SJSA1 (cell line): ENCODE measurements at places on chromosomes 7 and 10.

DNA sequence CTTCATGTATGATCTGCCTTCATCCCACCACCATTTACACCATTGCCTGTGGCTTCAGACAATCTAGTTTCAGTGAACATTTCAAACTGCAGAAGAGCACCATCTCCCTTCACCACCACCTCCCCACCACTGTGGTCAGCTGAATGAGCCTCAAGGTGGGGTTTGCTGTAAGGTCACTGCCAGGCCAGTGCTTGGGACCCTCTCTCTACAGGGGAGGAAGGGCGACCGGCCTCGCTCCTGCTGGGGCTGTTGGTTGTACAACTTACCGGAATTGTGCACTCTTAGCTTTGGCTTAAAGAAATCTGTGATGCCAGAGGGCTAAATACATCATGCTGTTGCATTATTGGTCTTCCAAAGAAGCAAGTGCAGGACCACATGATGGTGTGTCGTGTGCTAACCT is 26.6 kb downstream of the PFKP start:
- peak overlapping the region; percentile 97 for H3K27ac ChIP-seq
- DNase-seq, result no peak
- no peak overlapping the region for H3K4me3 ChIP-seq
- peaks cover 77% of the 10 kb centered on the region for H3K4me1 ChIP-seq

GRCh38 chr10:49220031-49220430 is 31.8 kb upstream of the TMEM273 start:
- no peak overlapping the region for H3K4me3 ChIP-seq
- 0 out of 2 replicates have a peak, but pooled peaks cover 3% of the 10 kb centered on the region for H3K4me1 ChIP-seq
- no peak overlapping the region for H3K27ac ChIP-seq
- no peaks in the 10 kb centered on the region for H3K36me3 ChIP-seq

GRCh38 chr7:42345478-42346299 is 108.7 kb upstream of the GLI3 start:
- H3K36me3 ChIP-seq, result no peaks in the 10 kb centered on the region
- H3K4me3 ChIP-seq, result no peak overlapping the region
- DNase-seq, result no peak
- H3K27me3 ChIP-seq, result no peaks in the 10 kb centered on the region
- no peaks in the 10 kb centered on the region for H3K4me1 ChIP-seq

DNA sequence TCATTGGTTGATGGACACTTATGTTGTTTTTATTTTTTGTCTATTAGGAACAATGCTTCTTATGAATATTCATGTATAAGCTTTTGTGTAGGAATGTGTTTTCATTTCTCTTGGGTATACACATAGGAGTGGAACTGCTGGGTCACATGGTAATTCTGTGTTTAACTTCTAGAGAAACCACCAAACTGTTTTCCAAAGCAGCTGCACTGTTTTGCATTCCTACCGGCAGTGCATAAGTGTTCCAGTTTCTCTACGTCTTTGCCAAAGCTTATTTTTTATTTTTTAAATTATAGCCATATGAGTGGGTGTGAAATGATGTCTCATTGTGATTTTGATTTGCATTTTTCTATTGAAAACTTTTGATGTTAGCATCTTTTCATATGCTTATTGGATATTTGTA is 51.3 kb downstream of the ADK start:
- no peak for DNase-seq
- no peak overlapping the region for H3K4me3 ChIP-seq
- H3K4me1 ChIP-seq, result no peaks in the 10 kb centered on the region
- H3K27ac ChIP-seq, result no peak overlapping the region
- no peaks in the 10 kb centered on the region for H3K27me3 ChIP-seq

DNA sequence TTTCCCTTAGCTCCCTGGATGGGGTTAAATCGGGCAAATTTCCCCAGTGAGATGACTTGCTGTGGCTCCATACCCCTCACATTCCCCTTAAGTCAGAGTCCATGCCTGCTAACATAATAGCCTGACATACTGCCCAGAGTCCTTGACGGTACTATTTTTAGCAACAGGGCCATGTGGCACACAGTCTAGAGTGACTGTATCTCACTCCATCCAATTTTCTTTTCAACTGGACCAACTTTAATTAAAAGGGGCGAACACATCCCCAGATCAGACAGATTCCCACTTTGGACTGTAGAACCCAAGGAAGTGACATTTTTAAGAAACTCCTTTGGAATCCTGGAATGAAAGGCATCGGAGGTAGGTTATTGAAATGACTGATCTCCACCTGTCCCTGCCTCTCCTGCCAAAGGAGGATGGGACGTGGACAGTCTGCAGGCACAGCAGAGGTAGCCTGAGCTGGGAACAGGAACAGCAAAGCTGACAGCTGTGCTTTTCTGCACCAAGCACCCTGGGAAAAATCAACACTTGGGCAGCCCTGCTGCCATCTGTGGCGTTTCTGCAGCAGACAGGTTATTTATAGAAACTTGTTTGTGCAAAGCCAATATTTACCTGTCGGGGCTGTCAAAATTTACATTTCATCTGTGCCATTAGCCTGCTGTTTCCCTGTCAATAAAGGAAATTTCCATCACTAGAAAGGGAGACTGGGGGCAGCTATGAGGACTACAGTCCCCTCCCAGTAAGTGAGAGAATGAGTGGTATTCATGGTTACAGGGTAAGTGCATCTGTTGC is 221.5 kb upstream of the AOAH start:
- H3K27ac ChIP-seq, result no peak overlapping the region
- H3K4me1 ChIP-seq, result no peaks in the 10 kb centered on the region
- no peaks in the 10 kb centered on the region for H3K36me3 ChIP-seq
- H3K27me3 ChIP-seq, result no peaks in the 10 kb centered on the region
- no peak overlapping the region for H3K4me3 ChIP-seq

DNA sequence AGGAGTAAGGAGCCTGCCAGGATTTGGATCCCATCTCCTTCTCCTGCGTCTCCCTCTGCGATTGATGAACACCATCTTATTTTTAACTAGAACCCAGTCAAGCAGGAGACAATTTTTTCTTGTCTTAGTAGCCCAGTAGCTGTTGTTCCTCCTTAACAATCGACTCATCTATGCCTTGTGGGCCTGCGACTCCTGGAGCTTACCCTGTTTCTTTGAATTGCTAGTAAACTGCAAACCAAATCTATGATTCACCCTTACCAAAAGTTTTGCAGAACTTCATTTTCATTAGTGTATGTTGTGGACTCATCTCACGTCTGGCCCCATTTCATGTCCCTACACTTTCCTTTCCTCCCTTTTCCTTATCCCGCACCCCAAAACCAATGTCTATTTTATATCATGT is 37.7 kb downstream of the TRIL start:
- DNase-seq, result no peak
- H3K4me3 ChIP-seq, result no peak overlapping the region
- 0 out of 2 replicates have a peak, but pooled peaks cover 8% of the 10 kb centered on the region for H3K27me3 ChIP-seq
- no peak overlapping the region for H3K27ac ChIP-seq
- H3K36me3 ChIP-seq, result no peaks in the 10 kb centered on the region
- no peaks in the 10 kb centered on the region for H3K4me1 ChIP-seq

GRCh38 chr7:113804475-113805095 is 114.2 kb downstream of the PPP1R3A start:
- no peak overlapping the region for H3K4me3 ChIP-seq
- H3K36me3 ChIP-seq, result no peaks in the 10 kb centered on the region

DNA sequence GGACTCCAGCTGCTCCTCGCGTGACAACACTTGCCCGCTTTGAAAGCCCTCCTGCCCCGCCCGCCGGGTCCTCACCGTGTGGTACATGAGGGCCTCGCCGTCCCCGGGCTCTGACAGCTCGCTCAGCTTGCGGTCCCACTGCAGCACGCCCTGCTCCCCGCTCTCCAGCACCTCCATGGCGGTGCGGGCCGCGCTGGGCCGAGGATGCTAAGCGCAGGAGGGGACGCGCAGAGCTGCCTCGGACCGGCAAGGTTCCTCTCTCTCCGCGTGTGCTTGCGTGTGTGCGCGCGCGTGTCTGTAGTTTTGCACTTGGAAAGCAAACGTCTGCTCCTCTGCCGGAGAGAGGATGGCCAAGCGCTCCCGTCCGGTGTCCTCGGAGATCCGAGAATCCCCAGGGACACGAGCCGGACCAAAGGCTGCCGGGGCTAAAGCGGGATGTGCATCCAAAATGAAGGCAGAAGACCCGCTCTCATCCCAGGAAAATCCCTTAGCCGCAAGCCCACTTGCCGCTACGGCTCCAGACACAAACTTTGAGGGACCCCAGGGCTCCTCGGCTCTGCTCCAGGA is at the start of gene CREB3L2:
Gene CREB3L2 (minus strand): TSS at position 558 of the 567 bp plus-strand sequence. CDS start 381 bp downstream, at position 177.
- no peak for DNase-seq
- H3K4me1 ChIP-seq, result peaks cover 27% of the 10 kb centered on the region
- H3K27ac ChIP-seq, result peak within 1 kb of the TSS; percentile 69
- peaks cover 22% of the 10 kb centered on the region for H3K36me3 ChIP-seq
- peak within 1 kb of the TSS; percentile 66 for H3K4me3 ChIP-seq

DNA sequence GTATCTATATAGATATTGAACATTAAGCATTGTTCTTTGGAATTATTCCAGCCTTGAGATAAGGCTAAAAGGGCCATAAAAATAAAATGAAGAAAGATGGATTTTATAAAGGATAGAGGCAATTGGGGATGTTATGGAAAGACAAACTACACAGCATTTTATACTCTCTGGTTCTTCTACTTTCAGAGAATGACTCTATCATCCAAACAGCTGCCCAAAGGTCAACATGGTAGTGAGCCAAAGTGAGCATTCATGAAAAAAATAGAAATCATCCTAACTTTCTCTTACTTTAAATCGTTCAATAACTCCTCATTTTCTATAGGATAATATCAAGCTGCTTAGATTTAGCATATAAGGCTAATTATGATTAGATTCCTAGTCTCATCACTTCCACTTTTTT is 25.2 kb downstream of the IMMP2L start:
- H3K27ac ChIP-seq, result no peak overlapping the region
- H3K27me3 ChIP-seq, result no peaks in the 10 kb centered on the region
- H3K36me3 ChIP-seq, result no peaks in the 10 kb centered on the region
- no peak for DNase-seq
- H3K4me3 ChIP-seq, result no peak overlapping the region
- H3K4me1 ChIP-seq, result no peaks in the 10 kb centered on the region

- H3K36me3 ChIP-seq, result peaks cover 36% of the 10 kb centered on the region
- no peak for DNase-seq
- no peaks in the 10 kb centered on the region for H3K27me3 ChIP-seq
- H3K4me1 ChIP-seq, result peaks cover 9% of the 10 kb centered on the region; the same call in 1 of the 2 replicates
Observed at GRCh38 chr7:44460325-44460724, 30.1 kb downstream of the NUDCD3 start.

GRCh38 chr10:49150426-49150825 is 16.6 kb upstream of the FAM170B start:
- no peaks in the 10 kb centered on the region for H3K4me1 ChIP-seq
- H3K4me3 ChIP-seq, result no peak overlapping the region
- H3K27me3 ChIP-seq, result no peaks in the 10 kb centered on the region

GRCh38 chr10:95279042-95279820 is 11.6 kb downstream of the PDLIM1 start:
- H3K4me1 ChIP-seq, result peaks cover 51% of the 10 kb centered on the region
- no peaks in the 10 kb centered on the region for H3K27me3 ChIP-seq
- H3K4me3 ChIP-seq, result no peak overlapping the region
- DNase-seq, result peak; percentile 30
- peaks cover 22% of the 10 kb centered on the region for H3K36me3 ChIP-seq

DNA sequence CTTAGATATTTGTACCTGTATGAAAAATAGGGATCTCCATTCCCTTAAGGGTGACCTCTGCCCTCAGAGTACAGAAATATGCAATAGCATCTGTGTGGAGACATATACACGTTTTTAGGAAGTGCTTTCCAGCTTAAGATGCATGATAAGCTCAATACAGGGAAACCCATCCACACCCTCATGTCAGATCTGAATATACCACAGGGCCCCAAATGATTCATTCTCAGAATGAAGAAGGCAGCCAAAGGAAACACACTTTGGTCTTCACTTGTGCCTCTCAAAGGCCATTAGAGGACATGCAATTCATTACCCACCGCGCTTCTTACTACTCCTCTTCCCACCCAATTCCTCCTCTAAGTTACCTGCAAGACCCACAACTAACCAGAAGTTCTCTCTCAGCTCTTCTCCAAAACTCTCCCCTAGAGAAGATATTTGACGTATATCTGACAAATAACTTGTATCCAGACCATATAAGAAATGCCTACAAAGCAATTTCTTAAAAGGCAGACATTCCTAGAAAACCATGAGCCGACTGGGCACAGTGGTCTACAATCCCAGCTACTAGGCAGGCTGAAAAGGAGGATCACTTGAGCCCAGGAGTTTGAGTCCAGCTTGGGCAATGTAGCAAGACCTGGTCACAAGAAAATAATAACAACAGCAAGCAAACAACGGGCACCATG is 103.0 kb downstream of the OAT start:
- H3K27ac ChIP-seq, result no peak overlapping the region
- H3K27me3 ChIP-seq, result no peaks in the 10 kb centered on the region
- no peaks in the 10 kb centered on the region for H3K36me3 ChIP-seq
- H3K4me1 ChIP-seq, result no peaks in the 10 kb centered on the region
- no peak for DNase-seq

- H3K36me3 ChIP-seq, result no peaks in the 10 kb centered on the region
- H3K27ac ChIP-seq, result no peak overlapping the region
- no peaks in the 10 kb centered on the region for H3K4me1 ChIP-seq
- DNase-seq, result no peak
- H3K27me3 ChIP-seq, result no peaks in the 10 kb centered on the region
- H3K4me3 ChIP-seq, result no peak overlapping the region
Observed at GRCh38 chr10:1278306-1278705, 222.1 kb downstream of the WDR37 start.

- no peaks in the 10 kb centered on the region; the same call in 1 of the 2 replicates for H3K27me3 ChIP-seq
- H3K4me1 ChIP-seq, result no peaks in the 10 kb centered on the region
- H3K4me3 ChIP-seq, result no peak overlapping the region
- DNase-seq, result no peak
- H3K27ac ChIP-seq, result no peak overlapping the region
Observed at GRCh38 chr10:71487726-71488125, 91.0 kb downstream of the CDH23 start.

DNA sequence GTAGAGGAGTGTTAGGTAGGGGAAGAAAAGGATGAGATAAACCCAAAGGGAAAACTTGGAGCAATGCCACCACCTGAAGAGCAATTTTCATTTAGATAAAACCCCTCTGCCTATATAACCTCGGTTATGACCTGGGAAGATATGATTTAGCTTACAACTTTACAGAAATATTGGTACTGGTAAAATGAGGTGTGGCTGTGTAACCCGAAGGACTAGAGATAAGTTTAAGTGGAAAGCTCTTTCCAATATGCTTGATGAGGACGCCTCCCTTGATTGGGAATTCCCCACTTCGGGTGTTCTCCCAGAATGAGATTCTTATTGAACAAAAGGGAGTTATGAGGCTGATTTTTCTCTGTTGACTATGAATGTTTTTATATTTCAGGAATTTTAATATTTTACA is 109.5 kb upstream of the CDK6 start:
- H3K27ac ChIP-seq, result no peak overlapping the region
- no peak overlapping the region for H3K4me3 ChIP-seq

GRCh38 chr10:89795840-89796239 is 94.5 kb downstream of the KIF20B start:
- H3K36me3 ChIP-seq, result no peaks in the 10 kb centered on the region
- peaks cover 2% of the 10 kb centered on the region; the same call in 1 of the 2 replicates for H3K27me3 ChIP-seq
- no peaks in the 10 kb centered on the region for H3K4me1 ChIP-seq
- H3K4me3 ChIP-seq, result no peak overlapping the region
- H3K27ac ChIP-seq, result no peak overlapping the region
